AG10803 (cell line): ENCODE measurements at places on chromosomes 2 and 18.
A peak's percentile ranks its signal among the peaks of the same experiment; 100 is the strongest.

GRCh38 chr18:56412951-56413350 lies 225.4 kb downstream of the TXNL1 start:
- DNase-seq: no peak

DNA sequence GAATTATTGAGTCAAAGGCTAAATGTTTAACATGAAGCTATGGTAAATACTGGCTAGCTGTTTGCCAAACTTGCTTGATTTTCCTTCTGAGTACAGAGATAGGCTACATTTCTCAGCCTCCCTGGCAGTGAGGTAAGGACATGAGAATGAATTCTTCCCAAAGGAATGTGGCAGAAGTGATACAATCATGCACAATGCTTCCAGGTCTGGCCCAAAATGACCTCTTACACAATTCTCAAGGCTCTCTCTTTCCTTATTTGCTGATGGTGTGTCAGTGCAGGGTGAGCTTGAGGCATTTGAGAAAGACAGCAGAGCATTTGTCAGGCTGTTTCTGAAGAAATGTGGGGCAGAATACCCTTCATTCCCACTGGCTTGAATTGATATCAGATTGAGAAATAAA lies 95.6 kb upstream of the NABP1 start:
- DNase-seq: peak; percentile 96

GRCh38 chr2:122966461-122966860 lies 1058.6 kb upstream of the CNTNAP5 start:
- no peak for DNase-seq

DNA sequence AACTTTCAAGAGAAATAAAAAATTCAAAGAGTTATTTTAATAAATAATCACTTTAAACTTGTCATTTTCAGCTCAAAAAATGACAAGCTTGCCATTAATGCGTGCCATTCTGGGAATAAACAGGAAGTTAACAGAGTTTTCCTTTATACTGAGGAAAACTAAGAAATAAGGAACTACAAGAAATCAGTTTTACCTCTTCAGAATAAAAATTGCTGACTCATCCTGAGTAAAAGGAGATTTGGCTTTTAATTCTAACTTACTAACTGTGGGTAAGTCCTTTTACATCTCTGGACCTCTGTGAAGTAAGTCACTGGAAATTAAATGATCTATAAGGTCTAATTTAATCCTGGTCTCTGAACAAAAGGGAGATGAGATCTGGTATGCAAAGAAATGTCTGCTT lies 16.1 kb downstream of the CEBPZ start:
- no peak for DNase-seq

DNA sequence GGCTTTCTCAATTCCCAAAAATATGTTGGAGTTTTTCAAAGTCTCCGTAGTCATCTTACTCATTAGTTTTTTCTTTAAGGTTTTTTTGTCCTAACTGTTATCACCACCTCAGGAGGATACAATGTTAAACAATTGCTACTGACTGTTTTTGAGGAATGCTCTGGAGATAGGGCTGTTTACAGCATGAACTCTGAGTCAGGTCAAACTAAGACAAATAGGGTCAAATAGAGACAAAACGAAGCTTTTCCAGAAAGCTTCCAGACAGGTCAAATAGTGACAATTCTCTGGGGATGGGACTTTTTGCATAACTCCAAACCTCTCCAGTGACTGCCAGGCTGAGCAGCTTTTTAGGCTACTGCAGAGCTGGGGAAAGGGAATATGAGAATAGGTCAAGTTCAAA lies 15.2 kb upstream of the DIPK1C start:
- no peak for DNase-seq

DNA sequence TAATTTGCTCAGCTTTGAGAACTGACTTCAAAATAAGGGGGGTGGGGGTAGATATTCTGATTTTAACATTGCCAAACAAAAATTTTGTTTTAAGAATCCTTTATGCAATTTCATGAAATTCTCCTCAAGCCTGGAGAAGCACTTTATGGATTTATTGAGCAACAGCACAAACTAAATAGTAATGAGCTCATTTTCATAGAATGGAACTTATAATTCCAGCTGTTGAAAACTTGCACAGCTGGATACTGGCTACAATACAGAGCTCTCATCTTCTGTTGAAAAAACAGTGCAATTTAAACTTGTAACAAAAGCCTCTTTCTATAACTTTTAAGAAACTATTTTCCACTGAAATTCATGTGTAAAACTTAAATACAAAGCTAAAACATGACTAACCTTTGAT lies 137.6 kb upstream of the FN1 start:
- peak; percentile 61 for DNase-seq

DNA sequence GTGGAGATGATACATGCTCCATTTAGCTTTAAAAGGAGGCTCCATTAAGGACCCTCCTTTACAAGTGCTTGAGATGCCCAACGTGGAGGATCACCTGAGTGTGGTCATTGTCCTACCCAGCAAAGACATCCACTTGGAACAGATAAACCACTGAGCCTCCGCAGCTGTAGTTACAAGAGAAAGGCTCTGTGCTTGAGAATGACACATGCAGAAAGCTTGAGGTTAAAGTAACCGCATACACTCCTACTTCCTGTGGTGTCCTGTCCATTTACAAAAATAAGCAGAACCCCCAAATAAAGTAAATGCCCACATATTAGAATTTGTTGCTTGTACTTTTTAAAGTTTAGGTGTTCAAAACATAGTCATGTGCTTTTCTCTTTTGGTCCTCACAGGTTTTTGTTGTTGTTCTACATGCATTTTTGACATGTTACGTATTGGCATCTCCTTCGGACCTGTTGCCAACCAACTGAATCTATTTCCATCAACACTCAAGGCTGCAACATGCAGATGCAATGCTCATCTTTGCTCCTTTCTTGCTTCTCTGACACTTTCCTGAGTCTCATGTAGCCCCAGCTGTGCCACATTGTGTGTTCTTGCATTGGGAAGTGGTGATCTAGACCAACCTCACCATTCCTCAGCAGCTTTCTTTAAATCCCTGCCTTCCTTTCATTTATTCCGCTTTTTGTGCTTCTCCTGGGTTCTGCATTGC lies 56.0 kb downstream of the SERPINB7 start:
- DNase-seq: peak; percentile 68

- no peak for DNase-seq
These were observed 47.2 kb downstream of the TMEM178A start for GRCh38 chr2:39712953-39713352.

DNA sequence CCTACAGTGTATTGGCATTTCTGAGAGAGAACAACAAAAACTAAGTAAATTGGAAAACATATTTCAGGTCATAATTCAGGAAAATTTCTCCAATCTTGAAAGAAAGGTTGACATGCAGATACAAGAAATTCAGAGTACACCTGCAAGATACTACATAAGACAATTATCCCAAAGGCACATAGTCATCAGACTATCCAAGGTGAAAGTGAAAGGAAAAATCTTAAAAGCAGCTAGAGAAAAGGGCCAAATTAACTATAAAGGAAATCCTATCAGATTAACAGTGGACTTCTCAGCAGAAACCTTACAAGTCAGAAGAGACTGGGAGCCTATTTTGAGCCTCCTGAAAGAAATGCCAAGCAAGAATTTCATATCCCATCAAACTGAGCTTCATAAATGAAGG lies 449.0 kb upstream of the MMADHC start:
- no peak for DNase-seq

DNA sequence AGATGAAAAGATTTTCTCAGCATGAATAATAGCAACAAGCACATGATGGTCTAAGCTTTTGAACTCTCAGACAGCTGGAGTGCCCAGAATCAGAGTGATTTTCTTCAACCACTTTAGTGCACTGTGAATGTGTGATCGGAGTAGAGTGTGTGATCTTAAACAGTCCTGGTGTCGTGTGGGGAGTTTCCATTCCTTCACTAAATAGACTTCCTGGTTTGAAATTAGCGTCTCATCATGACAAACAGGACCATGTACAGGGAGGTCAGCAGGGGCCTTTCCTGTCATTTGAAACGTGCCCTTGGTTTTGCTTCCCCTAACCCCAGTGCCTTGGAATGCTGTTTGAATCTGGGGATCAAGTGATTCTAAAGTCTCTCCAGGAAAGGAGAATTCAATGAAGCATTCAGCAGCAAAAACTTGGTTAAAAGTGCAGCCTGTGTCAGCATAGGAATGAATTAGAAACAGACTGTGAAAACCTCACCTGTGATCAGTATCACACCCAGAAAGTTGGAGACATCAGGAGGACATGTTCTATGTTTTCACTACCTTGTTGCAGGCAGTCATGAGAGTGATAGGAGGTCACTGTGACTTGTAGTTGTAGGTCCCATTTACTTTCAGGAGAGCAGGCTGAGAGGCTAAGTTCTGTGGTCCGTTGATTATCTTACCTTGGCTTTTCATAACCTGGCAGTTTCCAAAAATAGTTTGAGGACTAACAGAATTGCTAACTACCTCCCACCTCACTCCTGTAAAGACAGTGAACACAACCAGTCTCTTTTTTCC lies 400.3 kb downstream of the MTX2 start:
- no peak for DNase-seq

DNA sequence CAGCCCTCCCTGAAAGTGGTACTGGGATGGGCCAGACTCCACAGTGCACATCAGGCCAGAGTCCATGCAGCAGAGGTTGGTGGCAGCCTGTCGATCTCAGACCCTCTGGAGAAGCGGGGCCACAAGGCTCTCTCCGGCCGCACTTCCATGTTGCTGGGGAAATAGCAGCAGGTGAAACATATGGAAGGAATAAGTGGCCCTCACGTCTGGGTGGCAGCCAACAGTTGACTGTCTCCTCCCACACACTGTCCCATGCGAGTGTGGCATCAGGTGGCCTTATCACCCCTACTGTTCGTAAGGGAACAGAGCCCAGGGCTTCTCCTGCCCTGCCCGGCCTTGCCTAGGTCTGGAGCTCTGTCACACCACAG lies 58.1 kb upstream of the FOSL2 start:
- no peak for DNase-seq

DNA sequence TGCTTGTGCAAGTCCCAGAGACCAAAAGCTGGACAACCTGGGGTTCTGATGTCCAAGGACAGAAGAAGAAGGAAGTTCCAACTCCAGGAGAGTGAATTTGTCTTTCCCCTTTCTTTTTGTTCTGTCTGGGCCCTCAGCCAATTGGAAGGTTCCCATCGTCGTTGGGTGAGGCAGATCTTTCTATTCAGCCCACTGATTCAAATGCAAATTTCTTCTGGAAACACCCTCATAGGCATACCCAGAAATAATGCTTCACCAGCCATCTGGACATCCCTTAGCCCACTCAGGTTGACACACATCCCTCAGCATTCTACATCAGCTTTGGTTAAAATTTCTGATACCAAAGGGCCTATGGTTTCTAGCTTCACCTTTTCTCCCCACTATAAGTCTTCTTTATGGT lies 156.5 kb downstream of the SP3 start:
- no peak for DNase-seq
